NCI-H1417 treated with DMSO at 0.1 percent for 48 hours (cell line): ENCODE measurements at places on chromosomes 2 and 18.

- DNase-seq, result no peak
Measured at GRCh38 chr2:96489663-96490062, 15.5 kb downstream of the NEURL3 start.

DNA sequence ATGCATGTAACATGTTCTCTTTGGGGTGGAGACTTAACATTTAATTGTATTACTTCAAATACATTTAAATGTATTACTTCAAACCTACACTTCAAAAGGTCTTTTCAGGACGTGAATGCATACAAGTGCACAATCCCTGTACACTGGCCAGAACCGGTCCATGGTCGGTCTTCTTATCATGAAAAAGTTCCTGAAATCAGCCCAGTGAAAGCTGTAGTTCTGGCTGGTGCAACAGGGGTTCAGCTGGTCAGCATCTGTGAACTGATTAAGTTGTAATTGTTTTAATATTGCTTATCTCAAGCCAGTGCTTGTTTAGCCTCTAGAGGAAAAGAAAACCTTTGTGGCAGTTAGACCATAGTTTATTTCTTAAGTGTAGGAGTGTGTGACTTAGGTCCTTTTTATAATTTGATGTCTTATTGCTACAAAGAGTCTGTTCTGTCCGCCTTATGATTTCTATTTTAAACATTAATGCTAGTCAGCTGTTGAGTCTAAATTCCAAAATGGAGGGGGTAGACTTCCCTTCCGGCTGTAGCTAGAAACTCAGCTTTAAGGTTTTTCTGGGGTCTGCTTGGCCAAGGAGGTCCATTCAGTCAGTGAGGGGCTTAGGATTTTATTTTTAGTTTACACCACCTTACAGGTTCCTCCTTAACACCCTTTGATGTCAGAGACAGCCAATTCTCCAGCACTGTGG lies 768 bp upstream of the CYBRD1 start:
- no peak for DNase-seq

DNA sequence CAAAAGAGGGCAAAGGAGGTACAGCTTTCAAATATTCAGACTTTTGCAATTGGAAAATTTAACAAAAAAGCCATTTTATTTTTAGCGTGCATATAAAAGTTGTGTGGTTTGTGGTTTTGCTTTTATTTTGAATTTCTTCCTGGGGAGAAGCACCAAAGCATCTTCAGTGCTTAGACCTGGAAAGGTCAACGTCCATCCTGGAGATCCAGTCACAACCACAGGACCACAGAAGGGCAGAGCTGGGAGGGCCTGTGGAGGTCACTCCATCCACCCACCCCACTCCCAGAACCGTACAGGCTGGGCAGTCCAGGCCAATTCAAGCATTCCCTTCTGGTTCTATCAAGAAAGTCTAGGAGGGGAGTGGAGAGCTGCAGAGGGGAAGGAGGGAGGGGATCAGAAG lies 43.8 kb downstream of the MPHOSPH10 start:
- no peak for DNase-seq

DNA sequence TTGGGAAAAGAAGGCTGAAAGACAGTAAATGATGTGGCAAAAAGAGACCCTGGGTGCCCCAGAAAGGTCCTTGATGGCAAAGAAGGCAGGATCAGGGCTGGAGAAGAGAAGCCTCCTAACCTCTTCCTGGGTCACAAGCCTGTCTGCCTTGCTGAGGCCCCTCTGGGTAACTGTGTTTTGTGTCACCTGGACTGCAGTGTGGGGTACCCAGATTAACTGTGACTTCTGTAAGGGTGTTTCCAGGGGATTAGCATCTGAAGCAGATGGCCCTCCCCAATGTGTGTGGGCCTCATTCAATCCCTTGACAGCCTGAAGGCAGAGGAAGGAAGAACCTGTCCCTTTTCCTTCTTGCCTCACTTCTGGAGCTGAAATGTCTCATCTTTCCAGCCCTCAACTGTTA lies 35.6 kb upstream of the APCDD1 start:
- DNase-seq, result no peak

DNA sequence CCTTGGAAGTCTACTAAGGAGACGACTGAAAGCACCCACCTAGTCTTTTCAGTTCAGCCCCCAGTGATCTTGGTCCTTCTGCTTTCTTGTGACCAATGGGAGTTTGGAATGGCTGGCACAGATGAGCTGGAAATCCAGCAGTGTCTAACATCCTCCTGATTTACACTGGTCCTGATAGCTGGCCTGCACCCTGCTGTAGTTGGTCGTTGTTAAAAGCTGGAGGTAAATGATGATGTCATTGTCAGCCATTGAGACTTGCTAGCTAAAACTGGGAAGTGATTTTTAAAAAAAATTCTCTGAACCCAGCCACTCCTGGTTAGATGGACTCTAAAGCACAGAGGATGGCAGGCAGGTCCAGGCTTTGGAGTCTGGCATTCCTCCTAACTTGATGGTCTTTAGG lies 19.3 kb downstream of the CCT7 start:
- DNase-seq, result no peak

GRCh38 chr2:222604749-222605515 lies 51.0 kb downstream of the FARSB start:
- no peak for DNase-seq

DNA sequence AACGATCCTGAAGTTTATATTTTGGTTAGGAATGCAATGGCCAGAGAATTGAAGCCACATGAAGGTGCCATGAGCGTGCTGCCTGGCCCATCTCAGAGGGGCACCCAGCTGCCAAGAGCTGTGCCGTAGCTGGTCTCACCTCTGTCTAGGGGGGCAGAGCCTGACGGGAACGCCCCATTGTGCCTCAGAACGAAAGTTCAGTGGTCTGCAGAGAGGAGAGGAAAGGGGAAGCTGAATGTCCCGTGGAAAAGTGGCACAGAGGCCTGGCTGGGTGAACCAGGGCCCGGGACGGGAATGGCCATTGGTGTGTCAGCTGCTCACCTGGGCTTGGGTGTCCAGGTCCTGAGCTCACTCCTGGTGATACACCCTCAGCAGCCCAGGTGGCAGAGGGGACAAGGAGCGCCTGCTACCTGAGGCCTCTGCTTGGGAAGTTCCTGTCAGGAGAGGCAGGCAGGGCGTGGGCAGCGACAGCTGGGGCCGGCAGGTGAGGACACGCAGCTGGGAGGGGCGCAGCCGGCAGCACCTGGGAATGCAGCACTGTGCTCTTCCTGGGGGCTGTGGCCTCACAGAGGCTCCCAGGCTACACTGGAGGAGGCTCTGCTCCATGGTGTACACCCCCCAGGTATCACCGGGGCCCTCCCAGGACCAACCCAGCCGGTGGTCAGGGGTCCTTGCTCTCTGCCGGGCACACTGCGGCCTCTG lies 67.3 kb downstream of the PARD6G start:
- no peak for DNase-seq

DNA sequence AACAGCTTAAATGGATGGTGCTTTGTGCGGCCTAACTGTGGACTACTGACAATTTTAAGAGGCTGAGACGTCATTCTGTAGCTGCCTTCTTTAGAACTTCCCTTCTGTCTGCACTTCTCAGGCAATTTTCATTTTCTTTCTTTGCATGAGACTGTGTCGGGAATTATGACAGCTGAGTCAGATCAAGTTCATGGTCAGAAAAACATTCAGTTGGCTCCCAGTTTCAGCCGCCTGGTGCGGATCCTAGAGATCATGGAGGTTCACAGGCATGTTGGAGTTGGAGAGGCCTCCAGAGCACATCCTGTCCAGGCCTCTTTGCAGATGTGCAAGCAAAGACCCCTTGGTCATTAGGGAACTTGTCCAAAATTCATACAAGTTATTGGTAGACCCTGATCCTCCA lies 135.0 kb downstream of the TANC1 start:
- DNase-seq, result no peak

DNA sequence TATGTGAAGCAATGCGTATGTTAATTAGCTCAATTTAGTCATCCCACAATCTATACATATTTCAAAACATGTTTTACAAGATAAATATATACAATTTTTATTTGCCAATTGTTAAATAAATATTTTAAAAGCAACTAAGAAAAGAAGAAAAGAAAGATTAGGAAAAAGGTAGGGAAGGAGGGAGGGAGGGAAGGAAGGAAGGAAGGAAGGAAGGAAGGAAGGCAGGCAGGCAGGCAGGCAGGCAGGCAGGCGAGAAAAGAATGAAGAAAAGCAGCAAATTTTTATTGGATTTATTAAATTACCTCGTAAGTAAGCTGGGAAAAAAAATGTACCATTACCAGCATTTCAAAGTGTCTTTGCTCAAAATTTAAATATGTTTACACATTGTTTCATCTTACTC lies 30.5 kb downstream of the NOL4 start:
- no peak for DNase-seq

DNA sequence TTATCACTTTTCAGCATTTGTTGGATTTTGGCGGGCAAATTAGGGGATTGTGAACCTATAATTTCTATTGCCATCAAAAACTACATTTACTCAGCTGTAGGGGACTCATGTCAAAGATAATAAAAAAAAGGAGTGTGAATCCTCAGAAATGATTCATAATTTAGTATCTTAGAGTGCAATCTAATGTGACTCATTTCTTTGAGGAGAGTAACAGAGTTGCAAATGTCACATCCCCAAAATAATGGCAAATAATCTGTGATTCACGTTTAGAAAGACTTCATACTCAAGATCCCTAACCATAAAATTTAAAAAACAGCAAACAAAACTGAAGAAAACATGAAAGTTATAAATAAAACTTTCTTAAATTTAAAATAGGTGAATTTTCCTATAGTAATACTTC lies 373.0 kb downstream of the CDH2 start:
- no peak for DNase-seq

DNA sequence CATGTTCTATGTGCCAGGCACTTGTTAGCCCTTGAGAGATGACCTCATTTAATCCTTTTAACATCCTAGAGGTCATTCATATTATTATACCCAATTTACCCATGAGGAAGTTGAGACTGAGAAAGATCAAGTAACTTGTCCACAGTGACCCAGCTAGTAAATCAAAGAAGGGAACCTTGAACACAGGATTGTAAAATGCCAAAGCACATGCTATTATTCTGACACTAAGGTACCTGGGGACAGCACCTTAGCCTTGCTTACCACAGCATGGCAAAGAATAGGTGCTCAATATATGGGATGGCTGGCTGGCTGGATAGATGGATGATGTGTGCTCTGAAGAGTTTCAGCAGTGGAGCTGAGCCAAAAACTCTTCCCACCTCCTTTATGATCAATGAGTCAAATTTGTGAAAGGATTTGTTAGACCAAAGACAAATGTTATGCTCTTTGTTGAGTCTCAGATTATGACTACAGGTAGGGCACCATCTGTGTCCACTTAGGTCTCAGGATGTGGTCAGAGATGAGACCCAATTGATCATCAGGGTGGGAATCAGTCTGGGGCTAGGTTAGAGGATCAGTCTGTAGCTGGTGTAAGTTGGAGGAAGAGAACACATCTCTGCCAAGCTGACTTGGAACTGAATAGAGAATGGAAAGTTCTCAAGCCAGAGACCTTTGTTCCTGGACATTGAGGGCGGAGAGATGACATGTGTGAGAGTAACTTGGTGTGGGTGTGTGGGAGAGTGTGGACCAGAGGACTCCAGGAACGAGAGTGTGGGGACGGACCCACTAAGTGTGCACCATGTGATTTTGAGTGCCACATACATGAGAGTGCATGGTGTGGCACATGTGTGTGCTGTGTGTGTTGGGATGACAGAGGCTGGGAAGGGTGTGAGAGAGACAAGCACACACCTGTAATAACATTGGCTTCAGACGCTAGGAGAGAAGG lies 16.3 kb upstream of the PKDCC start:
- DNase-seq, result no peak

GRCh38 chr2:152874955-152875354 lies 156.5 kb downstream of the ARL6IP6 start:
- no peak for DNase-seq

DNA sequence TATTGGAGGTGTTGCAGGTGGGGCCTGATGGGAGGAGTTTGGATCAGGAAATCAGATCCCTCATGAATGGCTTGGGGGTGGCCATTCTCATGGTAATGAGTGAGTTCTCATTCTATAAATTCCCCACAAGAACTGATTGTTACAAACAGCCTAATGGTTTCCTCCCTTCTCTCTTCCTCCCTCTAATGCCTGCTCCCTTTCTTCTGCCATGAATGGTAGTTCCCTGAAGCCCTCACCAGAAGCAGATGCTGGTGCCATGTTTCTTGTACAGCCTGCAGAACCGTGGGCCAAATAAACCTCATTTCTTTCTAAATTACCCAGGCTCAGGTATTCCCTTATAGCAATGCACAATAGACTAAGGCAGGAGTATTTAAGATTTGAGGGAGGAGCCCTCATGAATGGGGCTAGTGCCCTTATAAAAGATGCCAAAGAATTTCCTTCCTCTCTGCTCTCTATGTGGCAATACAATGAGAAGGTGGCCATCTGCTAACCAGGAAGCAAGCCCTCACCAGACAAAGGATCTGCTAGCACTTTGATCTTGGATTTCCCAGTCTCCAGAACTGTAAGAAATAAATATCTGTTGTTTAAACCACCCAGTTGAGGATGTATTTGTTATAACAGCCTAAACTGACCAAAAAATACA lies 251.8 kb downstream of the ZEB2 start:
- DNase-seq, result no peak

DNA sequence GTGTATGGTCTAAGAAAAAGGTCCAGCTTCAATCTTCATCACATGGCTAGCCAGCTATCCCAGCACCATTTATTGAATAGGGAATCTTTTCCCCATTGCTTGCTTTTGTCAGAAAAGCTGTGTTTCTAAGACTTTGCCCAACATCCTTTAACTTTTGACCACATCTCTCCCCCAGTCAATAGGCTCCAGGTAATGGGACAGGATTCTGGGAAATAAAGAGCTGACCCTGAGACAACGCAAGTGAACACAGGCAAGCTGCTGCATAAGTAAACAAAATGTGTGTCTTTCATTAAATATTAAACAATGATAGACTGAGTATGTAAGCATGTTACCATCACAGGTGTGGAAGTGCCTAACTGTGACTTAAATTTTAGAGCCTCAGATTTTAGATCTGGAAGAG lies 23.0 kb downstream of the FAM110C start:
- DNase-seq, result no peak

- no peak for DNase-seq
Measured at GRCh38 chr2:23359631-23360567, 25.1 kb upstream of the KLHL29 start.

- no peak for DNase-seq
Measured at GRCh38 chr2:46552528-46552927, 73.2 kb downstream of the TMEM247 start.

GRCh38 chr2:237978058-237978712 lies 11.4 kb downstream of the UBE2F start:
- DNase-seq, result no peak

DNA sequence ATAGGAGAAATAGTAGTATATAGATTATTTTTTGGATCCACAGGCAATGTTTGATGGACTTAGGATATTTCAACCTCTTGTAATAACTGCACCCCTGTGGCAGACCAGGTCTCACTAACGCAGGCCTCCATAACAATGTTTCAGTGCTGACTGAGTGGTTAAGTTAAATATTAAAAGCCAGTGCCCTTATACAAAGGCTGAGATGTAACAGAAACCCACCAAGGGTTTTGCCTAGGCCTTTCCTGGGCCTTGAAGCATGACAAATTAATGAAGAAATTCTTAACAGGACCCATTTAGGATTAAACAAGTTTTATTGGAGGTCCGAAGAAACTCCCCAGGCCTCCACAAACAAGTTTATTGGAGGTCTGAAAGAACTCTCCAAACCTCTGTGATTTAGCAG lies 1.6 kb upstream of the SUCLG1 start:
- no peak for DNase-seq

GRCh38 chr2:150063432-150063889 lies 424.0 kb downstream of the RND3 start:
- DNase-seq, result no peak

- DNase-seq, result no peak
Measured at GRCh38 chr2:211617803-211618202, 920.8 kb downstream of the ERBB4 start.

GRCh38 chr2:192208848-192209247 lies 14.1 kb upstream of the TMEFF2 start:
- no peak for DNase-seq

GRCh38 chr2:165801176-165801575 lies 7.1 kb upstream of the GALNT3 start:
- no peak for DNase-seq
